ENCODE measurements at places on chromosomes 4 and X.

DNA sequence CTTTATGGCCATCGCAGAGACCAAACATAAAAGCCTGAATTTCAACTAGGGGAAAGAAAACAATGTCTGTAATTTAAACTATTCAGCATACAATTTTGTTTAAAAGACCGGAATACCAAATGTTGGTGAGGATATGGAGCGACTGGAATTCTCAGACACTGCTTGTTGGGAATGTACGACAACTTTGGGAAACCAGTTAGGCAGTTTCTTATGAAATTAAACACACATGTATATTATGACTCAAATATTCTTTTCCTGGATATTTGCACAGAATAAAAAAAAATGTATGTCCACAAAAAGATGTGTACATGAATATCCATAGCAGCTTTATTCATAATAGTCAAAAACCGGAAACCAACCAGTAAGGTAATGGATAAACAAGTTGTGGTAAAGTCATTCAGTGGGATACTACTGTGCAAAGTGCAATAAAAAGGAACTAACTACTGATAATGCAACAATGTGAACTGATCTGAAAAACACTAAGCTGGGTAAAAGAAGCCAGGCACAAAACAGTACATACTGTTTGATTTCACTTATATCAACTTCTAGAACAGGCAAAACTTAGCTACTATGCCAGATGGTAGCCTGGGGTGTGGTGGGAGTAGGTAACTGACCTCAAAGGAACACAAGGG lies 152.7 kb upstream of the FTHL17 start:
- no peaks in the 10 kb centered on the region for H3K36me3 ChIP-seq
- no peak overlapping the region for H3K4me3 ChIP-seq
- H3K27ac ChIP-seq = no peak overlapping the region
- no peak for DNase-seq
- no peaks in the 10 kb centered on the region for H3K4me1 ChIP-seq
- no peaks in the 10 kb centered on the region for H3K27me3 ChIP-seq

DNA sequence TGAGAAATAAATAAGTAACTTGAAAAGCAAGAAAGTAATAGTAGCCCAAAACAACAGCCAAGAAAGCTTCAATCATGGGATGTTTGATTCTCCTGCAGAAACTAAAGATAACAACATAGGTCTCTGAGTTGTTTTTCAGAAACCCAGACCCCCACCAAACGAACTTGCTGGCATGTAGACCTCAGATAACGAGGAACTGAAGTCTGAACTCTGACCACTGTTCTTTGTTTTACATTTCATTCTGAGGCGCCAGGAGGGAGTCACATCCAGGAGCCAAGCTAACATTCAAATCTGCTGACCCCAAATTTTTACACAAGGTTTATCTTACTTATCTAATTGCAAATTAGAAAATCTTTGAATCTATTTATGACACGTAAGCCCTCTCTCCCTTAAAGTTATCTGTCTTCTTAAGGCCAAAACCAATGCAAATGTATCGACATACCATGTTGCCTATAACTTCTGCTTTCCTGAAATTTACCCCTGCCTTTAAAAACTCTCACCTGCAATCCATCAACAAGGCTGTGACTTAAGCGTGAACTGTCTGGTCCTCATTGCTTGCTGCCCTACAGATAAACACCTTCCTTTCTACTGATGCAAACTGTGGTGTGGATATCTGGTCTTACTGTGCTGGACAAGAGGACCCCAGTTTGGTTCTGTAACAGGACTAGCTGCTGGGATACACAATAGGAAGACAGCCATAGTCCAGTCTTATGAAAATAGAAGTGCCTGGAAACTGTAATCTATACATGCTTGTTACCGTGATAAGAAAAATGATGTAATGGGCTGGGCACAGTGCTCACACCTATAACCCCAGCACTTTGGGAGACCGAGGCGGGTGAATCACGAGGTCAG lies 37.5 kb upstream of the NEIL3 start:
- H3K27me3 ChIP-seq = no peaks in the 10 kb centered on the region
- DNase-seq = no peak
- H3K4me1 ChIP-seq = no peaks in the 10 kb centered on the region

GRCh38 chrX:3403748-3404147 lies 57.3 kb upstream of the MXRA5 start:
- no peaks in the 10 kb centered on the region for H3K4me1 ChIP-seq
- no peaks in the 10 kb centered on the region for H3K36me3 ChIP-seq
- DNase-seq = no peak
- no peaks in the 10 kb centered on the region for H3K27me3 ChIP-seq

DNA sequence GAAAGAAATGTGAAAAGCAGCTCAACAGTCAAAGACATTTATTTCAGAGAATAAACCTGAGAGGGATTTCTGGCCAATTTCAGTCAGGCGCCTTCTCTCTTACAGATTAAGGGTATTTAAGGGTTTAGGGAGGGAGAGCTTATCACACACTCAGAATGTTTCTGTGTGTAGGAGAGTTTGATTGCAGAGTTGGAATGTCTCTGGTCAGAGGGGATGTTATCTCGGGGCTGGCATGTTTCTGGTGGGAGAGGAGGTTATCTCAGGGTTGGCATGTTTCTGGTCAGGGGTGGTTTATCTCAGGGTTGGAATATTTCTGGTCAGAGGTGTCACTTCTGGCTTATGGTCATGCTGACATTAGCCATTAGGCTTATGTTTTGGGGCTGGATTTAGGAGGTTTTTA lies 1920.5 kb upstream of the PCDH7 start:
- no peak overlapping the region for H3K27ac ChIP-seq
- H3K36me3 ChIP-seq = no peaks in the 10 kb centered on the region
- no peaks in the 10 kb centered on the region for H3K27me3 ChIP-seq
- H3K4me1 ChIP-seq = no peaks in the 10 kb centered on the region
- no peak overlapping the region for H3K4me3 ChIP-seq

DNA sequence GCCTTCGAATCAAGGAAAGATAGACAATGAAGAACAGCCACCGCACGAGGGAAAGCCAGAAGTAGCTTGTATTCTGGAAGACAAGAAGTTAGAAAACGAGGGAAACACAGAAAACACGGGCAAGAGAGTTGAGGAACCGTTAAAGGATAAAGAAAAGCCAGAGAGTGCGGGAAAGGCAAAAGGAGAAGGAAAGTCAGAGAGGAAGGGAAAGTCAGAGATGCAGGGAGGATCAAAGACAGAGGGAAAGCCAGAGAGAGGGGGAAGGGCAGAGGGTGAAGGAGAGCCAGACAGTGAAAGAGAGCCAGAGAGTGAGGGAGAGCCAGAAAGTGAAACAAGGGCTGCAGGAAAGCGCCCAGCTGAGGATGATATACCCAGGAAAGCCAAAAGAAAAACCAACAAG lies 1.4 kb downstream of the TCEAL2 start:
- DNase-seq = no peak
- peaks cover 11% of the 10 kb centered on the region for H3K27me3 ChIP-seq
- H3K4me3 ChIP-seq = no peak overlapping the region
- peaks cover 5% of the 10 kb centered on the region for H3K4me1 ChIP-seq

- DNase-seq = no peak
- H3K4me1 ChIP-seq = no peaks in the 10 kb centered on the region
- no peak overlapping the region for H3K4me3 ChIP-seq
- H3K36me3 ChIP-seq = no peaks in the 10 kb centered on the region
These were observed 110.5 kb downstream of the KDR start for GRCh38 chr4:55014876-55015275.

All from CD4-positive, CD25-positive, alpha-beta regulatory T cell (primary cell).